Right atrium auricular region (tissue), 2 donors: ENCODE measurements at places on chromosomes 1 and 21. TPM values are rescaled to one million over a fixed set of nuclear protein-coding genes. Genes with fewer than 3 reads are reported as not detected.

Gene LCE1A
- total RNA-seq: not detected

Gene FNDC5
- total RNA-seq: 68.3 TPM

Gene FAM72D
- not detected for total RNA-seq

Gene RGS18
- total RNA-seq: 1.9 TPM

- no peaks in the 10 kb centered on the region for H3K27me3 ChIP-seq
- no peak overlapping the region for H3K4me3 ChIP-seq
- H3K4me1 ChIP-seq: peaks cover 45% of the 10 kb centered on the region
- no peaks in the 10 kb centered on the region for H3K36me3 ChIP-seq
- no peak for DNase-seq
These were observed 92.2 kb downstream of the PLXNA2 start for GRCh38 chr1:208151728-208152598.

DNA sequence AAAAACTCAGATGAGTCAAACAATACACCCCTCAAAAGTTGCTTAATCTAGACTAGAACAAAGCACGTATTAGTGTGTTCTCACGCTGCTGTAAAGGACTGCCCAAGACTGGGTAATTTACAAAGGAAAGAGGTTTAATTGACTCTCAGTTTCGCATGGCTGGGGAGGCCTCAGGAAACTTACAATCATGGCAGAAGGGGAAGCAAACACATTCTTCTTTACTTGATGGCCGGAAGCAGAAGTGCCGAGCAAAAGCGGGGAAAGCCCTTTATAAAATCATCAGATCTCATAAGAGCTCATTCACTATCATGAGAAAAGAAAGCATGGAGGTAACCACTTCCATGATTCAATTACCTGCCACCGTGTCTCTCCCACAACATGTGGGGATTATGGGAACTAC is 10.1 kb downstream of the JAM2 start:
- no peak for DNase-seq
- H3K27me3 ChIP-seq: no peaks in the 10 kb centered on the region
- no peaks in the 10 kb centered on the region for H3K36me3 ChIP-seq
- no peak overlapping the region for H3K4me3 ChIP-seq
- no peaks in the 10 kb centered on the region for H3K4me1 ChIP-seq
- H3K27ac ChIP-seq: no peak overlapping the region

GRCh38 chr1:4059270-4059669 is 159.2 kb upstream of the C1orf174 start:
- H3K27me3 ChIP-seq: no peaks in the 10 kb centered on the region
- peak; percentile 48 for DNase-seq
- H3K27ac ChIP-seq: no peak overlapping the region
- H3K4me3 ChIP-seq: no peak overlapping the region

DNA sequence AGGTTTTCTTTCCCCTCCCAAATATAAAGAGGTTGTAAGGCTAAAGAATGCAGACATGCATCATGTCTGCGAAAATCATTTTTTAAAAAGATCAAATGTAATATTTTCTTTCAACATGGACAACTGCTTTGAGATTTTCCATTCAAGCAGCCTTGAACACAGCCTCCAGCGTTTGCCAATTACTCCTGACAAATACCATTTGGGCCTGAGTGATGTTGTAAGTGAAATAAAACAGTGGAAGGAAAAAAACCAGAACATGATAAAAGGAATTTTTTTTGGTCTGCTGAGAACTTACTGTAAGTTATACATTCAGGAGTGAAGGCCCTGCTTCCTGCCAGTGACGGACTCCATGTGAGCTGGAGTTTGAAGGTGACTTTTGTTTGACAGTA is 37.2 kb downstream of the SETD4 start:
- no peak overlapping the region for H3K27ac ChIP-seq
- DNase-seq: no peak
- H3K4me3 ChIP-seq: no peak overlapping the region
- no peaks in the 10 kb centered on the region for H3K4me1 ChIP-seq
- no peaks in the 10 kb centered on the region for H3K27me3 ChIP-seq

DNA sequence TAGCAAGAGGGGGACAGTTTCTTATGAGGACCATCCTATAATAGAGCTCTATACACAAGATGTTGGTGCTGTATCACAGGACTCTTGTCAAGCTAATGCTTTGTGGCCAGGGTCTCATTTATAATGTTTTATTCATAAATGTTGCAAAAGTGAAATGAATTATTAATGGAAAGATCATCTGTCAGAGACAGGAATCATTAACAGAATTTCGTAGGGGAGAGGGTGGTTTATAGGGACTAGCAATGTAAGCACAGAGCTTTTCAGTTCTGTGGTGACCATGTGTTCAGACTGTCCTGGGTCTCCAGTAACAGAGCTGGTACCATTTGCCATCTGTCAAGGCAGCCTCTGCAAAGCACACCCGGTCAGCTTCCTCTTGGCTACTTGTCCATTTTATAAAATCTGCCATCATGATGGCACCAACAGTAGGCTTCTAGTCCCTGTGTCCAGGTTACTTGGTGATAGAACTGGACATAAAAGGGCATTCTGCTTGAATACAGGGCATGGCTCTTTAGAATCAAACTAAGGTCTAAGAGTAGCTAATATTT is 36.2 kb downstream of the LPAR3 start:
- H3K27me3 ChIP-seq: no peaks in the 10 kb centered on the region
- no peaks in the 10 kb centered on the region for H3K36me3 ChIP-seq
- peaks cover 12% of the 10 kb centered on the region for H3K4me1 ChIP-seq
- DNase-seq: no peak

DNA sequence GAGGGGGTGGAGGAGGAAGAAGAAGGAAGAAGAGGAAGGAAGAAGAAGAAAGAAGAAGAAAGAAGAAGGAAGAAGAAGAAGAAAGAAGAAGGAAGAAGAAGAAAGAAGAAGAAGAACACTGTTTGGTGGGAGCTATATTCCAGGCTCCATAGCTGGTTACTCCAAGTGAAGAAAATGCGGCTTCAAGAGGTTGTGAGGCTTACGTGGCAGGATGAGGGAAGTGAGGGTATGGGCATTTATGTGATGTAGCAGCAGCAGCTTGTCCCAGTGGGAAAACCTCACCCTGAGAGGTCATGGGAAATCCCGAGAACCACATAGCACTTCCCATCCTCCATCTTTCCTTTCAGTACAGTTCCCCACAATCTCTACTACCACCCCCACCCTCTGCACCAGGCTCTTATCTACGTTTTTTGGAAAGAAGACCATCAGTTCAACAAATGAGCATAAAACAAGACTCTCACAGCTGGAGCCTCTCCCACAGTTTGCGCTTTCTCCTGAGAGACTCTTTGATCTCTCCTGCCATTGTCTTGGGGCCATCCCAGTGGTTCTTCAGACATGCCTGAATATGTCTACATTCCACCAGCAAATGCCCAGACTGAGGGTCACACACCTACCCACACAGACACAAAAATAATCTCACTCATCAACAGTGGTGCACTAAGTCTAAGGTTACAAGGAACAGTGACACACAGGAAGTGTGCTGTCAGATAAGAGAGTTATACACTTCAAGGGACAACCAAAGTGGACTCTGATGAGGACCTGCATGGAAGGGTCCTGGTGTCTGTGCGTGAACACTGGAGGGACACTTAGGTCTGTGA is 77.9 kb upstream of the KCNJ15 start:
- no peak for DNase-seq
- H3K36me3 ChIP-seq: no peaks in the 10 kb centered on the region
- no peaks in the 10 kb centered on the region for H3K27me3 ChIP-seq
- no peak overlapping the region for H3K27ac ChIP-seq
- no peaks in the 10 kb centered on the region for H3K4me1 ChIP-seq
- no peak overlapping the region for H3K4me3 ChIP-seq

GRCh38 chr1:220317161-220317560 is 44.9 kb upstream of the RAB3GAP2 start:
- H3K27me3 ChIP-seq: no peaks in the 10 kb centered on the region
- no peak overlapping the region for H3K27ac ChIP-seq
- no peak overlapping the region for H3K4me3 ChIP-seq
- peaks cover 4% of the 10 kb centered on the region for H3K4me1 ChIP-seq

DNA sequence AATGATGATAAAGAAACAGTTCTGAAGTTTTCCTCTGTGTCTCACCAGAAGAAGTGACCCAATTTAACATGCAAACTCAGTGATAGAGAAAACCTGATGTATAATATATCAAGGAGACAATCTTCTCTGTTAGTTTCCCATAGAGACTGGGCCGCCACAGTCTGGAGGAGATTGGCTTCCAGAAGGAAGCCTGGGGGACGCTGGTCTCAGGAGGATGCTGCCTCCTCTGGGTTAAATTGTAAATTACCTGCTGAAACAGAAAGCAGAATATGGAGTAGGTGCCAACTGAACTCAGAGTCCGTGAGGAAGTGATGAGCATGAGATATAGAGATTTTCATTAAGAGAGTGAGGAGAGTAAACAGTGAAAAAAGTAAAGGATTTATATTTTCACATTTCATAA is 15.8 kb downstream of the OR14I1 start:
- H3K36me3 ChIP-seq: no peaks in the 10 kb centered on the region
- no peak for DNase-seq
- H3K27ac ChIP-seq: no peak overlapping the region

DNA sequence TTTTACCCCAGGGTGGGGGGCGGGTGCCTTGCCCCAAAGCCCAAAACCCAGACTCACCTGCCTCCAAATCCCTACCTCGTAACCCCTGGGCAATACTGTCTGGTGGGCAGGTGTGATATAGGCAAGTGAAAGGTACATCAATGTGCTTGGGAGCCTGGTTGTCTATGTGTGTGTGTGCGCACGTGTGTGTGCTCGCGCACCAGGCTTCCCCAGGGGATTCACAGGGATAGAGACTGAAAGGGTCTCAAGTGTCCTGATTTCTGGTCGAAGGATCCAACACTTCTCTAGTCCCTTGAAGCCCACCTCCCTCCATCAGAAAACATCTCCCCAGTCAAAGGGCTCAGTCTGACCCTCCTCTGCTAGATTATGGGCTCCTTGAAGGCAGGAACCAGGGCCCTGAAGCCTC is 28.9 kb upstream of the EPB41 start:
- H3K36me3 ChIP-seq: no peaks in the 10 kb centered on the region
- peak overlapping the region; percentile 83 for H3K27ac ChIP-seq
- H3K4me3 ChIP-seq: no peak overlapping the region
- DNase-seq: no peak
- peaks cover 37% of the 10 kb centered on the region for H3K4me1 ChIP-seq

DNA sequence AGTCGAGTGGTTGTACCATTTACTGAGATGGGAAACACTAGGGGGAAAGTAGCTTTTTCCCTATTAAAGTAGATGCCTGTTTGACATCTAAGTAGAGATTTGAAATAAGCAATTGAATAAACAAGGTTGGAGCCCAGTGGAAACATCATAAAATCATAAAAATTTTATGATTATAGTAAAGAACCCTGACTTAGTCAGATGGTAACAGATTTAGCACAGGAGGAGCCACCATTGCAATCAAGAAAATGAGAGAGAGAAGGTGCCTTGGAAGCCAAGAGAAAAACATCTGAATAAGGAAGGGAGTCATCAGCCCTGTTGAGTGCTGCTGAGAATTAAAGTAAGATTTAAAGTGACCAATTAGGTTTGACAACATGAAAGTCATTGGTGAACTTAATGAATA is 49.8 kb downstream of the SMG7 start:
- no peak for DNase-seq
- no peaks in the 10 kb centered on the region for H3K27me3 ChIP-seq
- no peak overlapping the region for H3K27ac ChIP-seq
- H3K4me1 ChIP-seq: no peaks in the 10 kb centered on the region
- H3K4me3 ChIP-seq: no peak overlapping the region

DNA sequence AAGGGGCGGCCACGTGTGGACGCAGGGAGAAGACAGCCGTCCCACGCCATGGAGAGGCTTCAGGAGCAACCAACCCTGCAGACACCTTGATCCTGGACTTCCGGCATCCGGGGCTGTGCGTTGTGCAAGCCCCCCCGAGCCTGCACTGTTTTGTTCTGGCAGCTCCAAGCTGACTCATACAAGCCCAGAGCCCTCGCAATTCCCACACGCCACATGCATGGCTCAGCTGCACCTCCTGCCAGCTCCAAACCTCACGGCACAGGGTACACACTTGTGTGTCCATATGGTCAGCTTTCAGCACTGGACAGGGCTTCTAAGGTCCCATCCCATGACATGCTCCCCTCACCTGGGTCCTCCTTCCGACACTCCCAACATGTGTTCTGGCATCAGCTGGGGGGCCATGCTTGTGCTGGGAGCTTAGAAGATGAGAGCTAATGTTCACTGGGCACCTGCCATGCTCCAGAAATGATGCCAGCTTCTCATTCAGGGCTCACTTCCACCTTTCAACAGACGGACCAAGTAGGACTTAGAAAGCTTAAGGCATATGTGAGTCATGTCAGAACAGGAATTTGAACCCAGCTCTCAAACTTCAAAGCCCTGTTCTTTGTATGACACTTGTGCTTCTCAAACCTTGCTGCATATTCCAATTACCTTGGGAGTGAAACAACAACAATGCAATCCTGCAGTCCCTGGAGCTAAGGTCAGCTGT is 137.3 kb downstream of the PGBD5 start:
- H3K27ac ChIP-seq: no peak overlapping the region
- no peaks in the 10 kb centered on the region for H3K27me3 ChIP-seq
- H3K4me1 ChIP-seq: no peaks in the 10 kb centered on the region
- no peak for DNase-seq
- no peak overlapping the region for H3K4me3 ChIP-seq

DNA sequence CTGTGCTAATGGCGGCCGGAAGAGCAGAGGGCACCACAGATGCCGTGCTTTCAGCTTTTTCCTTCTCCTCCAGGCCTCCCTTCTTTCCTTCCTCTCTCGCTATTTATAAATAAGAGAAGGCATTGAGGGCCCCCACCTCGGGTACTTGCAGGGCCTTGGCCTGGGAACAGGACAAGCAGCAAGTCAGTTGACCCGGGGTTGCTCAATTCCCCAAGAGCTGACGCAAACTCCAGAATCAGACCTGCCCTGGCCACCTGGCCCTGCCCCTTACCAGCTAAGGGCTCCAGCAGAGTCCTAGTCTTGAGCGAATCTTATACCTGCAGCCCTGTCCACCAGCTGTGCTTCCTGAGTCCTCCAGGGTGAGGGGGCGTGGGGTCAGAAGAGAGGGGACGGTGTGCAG is 13.5 kb downstream of the TNFRSF1B start:
- H3K4me1 ChIP-seq: peaks cover 99% of the 10 kb centered on the region
- no peaks in the 10 kb centered on the region for H3K36me3 ChIP-seq
- peak overlapping the region; percentile 59 for H3K27ac ChIP-seq
- peak; percentile 82 for DNase-seq
- no peaks in the 10 kb centered on the region for H3K27me3 ChIP-seq

DNA sequence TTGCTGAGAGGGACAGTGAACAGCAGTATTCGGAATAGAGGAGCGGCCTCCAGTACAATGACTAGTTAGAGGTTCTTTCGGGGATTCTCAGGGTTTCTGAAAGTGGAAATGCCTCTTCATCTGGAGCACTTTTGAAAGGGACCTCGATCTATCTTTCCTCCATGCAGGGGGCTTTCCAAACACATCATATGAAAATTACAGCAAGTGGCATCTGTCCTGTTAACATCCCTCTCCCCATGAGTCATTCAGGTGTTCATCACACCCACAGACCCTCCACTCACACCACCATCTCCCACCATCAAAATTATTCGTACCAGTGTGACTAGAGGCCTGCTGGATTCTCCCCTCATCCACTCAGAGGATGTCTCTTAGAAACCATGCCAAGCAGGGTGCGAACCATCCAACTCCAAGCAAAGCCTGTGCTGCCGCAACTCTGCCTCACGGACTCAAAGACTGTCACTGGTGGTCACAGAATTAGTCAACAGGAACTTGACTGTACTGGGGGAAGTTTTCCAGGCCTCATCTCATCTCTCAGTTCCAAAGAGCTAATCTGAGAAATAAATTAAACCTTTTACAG is 211.1 kb downstream of the MRPL39 start:
- DNase-seq: no peak
- no peak overlapping the region for H3K27ac ChIP-seq
- H3K4me3 ChIP-seq: no peak overlapping the region
- H3K27me3 ChIP-seq: no peaks in the 10 kb centered on the region
- H3K36me3 ChIP-seq: no peaks in the 10 kb centered on the region
- H3K4me1 ChIP-seq: no peaks in the 10 kb centered on the region
